Activated naive CD8-positive, alpha-beta T cell treated with anti-CD3 and anti-CD28 coated beads for 36 hours (primary cell): ENCODE measurements at places on chromosomes 13 and 19.

GRCh38 chr13:85737952-85738351 lies 61.3 kb downstream of the SLITRK6 start:
- DNase-seq, result no peak

DNA sequence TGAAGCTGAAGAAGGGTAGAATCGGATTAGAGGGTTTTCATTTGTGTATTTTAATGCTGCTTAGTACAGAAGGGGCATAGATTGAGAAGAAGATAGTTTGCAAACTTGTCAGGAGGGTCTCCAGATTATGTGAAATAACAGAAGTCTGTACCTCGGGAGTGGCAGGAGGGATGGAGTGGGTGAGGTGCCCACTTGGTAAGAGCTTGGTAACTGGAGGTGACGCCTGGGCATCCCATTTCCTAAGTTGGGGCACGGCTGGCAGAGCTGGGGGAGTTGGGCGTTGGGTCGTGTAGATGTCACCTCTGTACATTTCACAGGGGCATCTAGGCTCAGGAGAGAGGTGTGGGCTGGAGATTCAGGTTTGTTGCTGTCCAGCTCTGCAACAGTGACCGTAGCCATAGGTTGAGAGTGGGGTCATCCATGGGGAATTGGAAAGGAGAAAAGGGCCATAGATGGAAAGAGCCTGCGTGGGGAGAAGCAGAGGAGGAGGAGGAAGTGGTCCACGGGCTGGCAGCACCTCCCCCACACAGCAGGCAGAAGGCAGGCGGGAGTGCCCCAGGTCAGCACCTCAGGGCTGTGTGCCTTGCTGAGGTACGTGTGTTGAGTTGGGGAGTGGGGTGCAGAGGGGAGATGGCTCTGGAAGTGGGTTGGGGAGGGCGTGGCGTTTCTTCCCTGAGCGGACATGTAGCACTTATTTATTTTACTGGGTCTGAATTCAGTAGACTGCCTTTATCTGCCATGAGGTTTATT lies 31.2 kb downstream of the MPHOSPH8 start:
- DNase-seq, result no peak

- no peak for DNase-seq
Observed at GRCh38 chr19:40807147-40808020, 8.4 kb downstream of the EGLN2 start.

GRCh38 chr13:95247171-95247570 lies 54.1 kb downstream of the ABCC4 start:
- no peak for DNase-seq
